Naive B cell (primary cell): ENCODE measurements at places on chromosomes 12 and 14.

- DNase-seq: no peak
Observed at GRCh38 chr12:112486361-112486760, 67.6 kb downstream of the PTPN11 start.

DNA sequence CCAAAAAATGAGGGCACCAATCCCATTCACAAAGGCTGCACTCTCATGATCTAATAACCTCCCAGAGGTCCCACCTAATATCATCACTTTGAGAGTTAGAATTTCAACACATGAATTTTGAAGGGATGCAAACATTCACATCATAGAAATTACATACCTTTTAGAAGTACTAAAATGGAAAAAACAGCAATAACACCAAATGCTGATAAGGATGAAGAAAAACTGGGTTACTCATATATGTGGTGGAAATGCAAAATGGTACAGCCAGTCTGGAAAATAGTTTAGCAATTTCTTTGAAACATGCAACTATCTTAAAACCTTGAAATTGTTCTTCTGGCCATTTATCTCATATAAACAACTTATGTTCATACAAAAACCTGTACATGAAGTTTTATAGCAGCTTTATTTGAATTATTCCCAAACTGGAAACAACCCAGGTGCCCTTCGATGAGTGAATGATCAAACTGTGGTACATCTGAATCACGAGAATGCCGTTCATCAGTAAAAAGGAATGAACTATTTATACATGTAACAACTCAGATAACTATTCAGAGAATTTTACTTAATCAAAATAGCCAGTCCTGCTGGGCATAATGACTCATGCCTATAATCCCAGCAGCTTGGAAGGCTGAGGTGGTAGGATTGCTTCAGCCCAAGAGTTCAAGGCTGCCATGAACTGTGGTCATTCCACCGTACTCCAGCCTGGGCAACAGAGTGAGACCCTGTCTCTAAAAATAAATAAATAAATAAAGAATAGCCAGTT, 109.4 kb upstream of the SSTR1 start:
- DNase-seq: no peak

DNA sequence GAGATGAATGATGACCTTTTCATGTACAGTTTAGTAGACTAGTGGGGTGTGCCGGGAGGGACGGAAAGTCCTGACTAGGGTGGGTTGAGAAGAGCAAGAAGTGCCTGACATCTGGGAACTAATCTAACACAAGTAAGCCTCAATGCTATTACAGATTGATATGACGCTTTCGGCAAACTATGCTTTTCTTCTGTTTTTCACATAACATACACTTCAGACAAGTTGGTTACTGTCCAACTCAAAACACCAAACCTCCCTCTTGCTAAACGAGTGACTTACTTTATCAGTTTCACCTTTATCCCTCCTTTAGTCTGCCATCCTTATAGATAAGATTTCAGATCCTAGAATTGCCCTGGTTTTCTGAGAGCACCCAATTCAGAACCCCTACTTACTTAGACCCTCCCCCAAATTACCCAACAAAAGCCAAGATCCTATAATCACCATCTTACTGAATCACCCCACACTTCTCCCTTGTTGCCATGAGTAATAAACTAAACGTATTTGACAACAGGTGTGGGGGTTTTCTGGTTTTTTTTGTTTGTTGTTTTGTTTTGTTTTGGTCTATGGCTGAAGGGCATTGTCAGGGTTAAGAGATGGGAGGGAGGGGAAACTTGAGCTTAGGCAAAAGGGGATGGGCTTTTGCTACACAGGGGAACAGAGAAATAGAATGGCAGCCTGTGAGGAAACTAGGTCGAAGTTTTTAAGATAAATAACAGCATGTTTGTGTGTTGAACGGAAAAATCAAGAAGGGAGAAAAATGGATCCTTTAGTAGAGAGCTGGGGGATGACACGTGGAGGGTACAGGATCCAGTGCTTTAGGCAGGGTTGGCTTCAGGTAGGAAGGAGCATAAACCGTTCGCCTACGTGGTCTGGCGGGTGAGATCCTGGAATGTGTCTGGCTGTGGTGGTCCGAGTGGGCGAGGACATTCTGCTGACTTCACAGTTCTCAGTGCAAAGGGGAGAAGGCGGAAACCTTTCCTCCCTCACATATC, 6.1 kb upstream of the PSMA3 start:
- DNase-seq: no peak

- no peak for DNase-seq
Observed at GRCh38 chr14:50089208-50089607, 27.2 kb downstream of the VCPKMT start.

- DNase-seq: no peak
Observed at GRCh38 chr12:114407842-114408411, 2.0 kb upstream of the TBX5 start.

DNA sequence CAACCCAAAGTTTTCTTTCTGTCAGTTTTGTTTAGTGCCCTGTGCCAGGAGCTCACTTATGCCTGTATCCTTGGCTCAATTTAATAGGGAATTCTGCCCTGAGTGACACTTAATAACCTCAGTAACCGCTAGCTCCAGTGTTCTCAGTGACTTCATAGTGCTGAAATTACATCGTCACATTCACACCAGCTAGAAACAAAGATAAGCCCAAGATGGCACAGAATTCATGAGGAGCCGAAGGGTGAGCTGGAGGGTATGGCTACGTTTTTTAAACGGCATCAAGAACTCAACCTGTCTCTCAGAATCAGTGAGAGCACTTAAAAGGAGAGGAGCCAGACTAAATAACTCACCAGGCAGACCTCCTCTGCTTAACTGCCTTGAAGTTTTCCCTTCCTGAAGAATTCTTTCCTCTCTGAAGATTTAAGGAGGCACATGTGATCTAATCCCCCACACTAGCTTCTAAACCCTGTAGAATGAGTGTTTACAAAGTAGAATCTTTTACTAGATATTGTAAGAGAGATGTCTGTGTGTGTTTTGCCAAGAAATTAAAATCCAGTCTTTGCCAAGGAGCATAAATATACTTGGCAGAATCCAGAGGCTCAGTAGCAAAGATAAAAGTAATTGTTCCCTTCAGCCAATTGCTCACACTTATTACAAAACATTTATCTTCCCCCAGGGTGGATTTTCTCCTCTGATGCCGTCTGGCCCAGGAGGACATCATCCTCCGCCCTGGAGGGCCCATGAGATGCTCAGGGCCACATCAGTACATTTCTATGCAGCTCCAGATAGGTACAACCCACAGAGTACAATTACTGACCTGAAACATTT, 37.3 kb downstream of the PTGER2 start:
- DNase-seq: no peak

DNA sequence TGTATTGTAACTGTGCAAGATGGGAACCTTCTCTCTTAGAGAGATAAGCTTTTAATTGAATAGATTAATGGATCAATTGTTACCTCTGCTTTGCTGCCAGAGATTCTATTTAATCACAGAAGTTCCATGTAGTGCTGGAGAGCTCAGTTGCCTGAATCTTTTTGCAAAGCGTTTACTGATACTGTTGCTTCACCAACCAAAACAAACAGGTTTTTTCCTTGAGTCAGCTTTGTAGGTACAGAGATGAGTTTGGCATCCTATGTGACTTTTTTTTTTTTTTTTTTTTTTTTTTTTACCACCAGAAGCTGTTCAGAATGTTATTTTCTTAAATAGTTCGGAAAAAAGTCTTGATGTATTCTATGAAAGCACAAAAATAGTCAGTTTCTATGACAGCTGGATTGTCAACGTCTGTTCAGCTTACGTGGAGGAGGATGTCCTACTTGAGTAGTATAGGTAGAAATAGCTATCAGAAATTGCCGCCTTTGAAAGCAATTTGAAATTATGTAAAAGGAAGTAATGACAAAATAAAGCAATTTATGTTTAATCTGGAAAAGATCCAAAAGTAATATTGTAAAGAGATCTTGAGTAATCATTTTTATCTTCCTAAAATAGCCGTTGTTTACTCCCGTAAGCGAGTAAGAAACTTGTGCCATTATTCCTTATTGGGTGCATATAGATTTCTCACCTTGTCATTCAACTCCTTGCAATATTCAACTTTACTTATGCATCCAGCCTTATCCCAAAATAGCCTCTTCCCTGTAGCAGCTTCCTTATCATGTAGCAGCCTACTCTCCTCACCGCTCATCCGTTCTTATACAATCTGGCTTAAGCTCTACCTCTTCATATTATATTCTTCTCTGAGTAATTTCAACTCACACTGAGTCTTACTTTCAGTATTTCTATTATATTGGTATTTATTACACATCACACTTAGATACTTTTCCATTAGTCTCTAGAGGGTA, 5.2 kb downstream of the LRRK2 start:
- no peak for DNase-seq

DNA sequence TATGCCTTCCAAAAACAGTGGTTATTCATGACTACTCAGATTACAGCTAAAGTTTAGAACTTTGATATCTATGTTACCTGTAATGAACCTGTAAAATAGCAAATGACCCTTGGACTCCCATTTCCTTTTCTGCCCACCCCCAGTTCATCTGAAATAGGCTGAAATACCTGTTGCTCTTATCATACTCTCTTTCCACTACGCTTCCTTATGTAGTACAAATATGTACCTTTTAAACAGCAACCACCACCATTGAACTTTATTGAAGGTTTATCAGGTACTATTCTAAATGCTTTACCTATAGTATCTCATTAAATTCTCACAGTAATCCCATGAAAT, 239.7 kb downstream of the SSPN start:
- DNase-seq: no peak
